ENCODE measurements at places on chromosomes 5 and 9.

DNA sequence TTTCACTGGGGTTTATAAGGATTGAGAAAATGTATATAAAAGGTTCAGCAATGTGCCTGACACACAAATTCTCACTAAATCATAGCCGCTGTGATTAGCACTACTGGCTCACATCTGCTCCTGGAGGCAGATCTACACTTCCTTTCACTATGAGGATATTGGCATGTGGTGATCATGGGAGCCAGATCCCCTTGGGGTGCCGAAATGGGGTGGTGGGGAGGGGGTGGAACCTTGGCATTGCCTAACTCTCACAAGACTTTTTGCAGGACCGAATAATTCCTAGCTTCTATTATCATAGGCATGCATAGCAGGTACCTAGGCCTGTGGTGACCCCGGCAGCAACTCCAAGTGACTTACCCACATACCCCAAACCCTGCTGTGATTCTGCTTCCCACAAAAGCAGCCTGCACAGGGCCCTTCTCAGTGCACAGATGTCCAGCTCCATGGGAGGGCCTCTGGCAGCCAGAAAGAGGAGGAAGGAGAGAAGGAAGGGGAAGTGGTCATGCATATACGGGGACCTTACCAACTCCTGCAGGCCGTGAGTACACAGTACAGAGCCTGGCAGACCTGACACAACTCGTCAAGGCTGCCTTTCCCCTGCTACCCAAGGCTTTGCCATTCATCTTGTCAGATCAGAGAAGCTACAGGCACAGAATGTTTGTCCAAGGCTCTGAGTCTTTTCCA is 61.3 kb upstream of the IQGAP2 start:
- DNase-seq = no peak

- DNase-seq = peak; percentile 66
Measured at GRCh38 chr9:84296146-84296843, 44.3 kb downstream of the SLC28A3 start.

- no peak for DNase-seq
Measured at GRCh38 chr9:106970219-106970975, 107.4 kb downstream of the ZNF462 start.

- no peak for DNase-seq
Measured at GRCh38 chr9:122785269-122785668, 3.5 kb upstream of the OR5C1 start.

DNA sequence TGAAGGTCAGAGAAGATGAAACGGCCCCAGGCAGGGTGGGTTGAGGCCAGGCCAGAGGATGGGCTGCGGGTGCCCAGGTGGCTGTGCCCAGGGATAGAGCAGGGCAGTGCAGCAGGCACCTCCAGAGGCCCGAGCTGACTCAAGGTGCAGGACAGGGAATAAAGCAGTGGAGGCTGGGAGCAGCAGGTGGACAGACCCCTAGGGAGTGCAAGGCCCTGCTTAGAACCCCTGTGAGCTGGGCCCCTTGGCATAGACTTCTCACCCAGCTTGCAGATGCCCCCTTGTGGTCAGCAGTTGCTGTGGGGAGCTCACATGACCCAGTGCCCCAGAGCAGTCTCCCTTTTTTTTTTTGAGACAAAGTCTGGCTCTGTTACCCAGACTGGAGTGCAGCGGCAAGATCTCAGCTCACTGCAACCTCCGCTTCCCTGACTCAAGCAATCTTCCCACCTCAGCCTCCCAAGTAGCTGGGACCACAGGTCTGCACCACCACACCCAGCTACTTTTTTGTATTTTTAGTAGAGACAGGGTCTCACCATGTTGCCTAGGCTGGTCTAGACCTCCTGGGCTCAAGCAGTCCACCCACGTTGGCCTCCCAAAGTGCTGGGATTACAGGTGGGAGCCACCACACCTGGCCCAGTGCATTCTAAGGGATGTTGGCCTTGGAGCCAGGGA is 118.8 kb downstream of the WNK2 start:
- DNase-seq = no peak

DNA sequence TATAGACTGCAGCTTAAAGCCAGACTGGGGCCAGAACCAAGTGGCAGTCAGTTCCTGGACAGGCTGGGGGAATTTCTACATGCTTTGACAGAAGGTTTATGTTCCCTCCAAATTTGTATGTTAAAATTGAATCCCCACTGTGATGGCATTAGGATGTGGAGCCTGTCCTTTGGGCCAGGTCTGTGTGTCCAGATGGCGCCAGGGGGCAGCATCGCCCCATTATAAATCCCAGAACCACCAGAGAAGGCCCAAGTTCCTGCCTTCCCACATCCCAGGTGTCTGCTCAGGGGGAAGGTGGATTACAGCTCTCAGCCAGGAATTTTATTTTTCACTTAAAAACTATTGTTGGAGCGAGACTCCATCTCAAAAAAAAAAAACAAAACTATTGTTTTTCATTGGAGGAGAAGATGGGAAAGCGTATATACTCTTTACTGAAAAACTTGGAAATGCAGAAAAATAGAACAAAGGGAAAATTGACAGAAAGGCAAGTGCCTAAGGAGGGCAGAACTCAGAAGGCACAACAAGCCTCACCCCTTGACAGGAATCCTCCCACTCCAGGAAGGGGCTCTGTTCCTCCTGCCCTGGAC is 5.0 kb downstream of the IL3 start:
- DNase-seq = peak; percentile 8

DNA sequence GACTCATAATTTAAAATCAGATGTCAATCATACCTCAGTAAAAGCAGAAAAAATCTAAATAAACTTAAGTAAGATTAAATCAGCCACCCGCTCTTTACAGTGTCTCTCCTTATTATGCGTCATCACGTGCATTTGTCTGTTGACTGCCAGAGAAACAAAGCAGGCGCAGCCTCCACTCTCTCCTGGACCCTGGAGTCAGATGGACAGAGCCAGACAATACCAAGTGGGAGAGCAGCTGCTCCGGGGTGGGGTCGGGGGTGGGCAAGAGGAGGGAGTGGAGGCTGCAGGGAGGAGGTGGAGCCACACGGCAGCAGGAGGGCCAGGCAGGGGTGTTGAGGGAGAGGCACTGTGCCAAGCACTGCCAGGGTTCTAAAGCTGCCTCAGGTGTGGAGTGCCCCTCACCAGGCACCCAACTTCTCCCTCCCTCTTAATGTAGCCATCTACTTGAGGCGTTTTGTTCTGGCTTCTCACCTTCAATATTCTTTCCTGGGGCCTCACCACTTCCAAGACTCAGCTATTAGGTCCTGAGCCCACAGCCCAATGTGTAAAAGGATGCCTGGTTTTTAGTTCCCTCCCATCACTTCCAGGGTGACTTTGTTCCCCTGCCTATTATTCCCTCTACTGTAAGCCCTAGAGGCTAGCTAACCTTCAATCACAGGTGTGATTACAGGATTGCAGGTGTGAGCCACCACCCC is 96.3 kb downstream of the GLDC start:
- DNase-seq = no peak

GRCh38 chr5:143117821-143118220 is 285.7 kb downstream of the NR3C1 start:
- DNase-seq = no peak

- no peak for DNase-seq
Measured at GRCh38 chr5:10501554-10502075, 59.9 kb downstream of the ROPN1L start.

GRCh38 chr5:104937598-104937997 is 1375.0 kb upstream of the NUDT12 start:
- no peak for DNase-seq

- DNase-seq = no peak
Measured at GRCh38 chr9:106104887-106105286, 410.5 kb downstream of the TMEM38B start.

GRCh38 chr9:1170918-1171317 is 120.8 kb downstream of the DMRT2 start:
- DNase-seq = no peak

GRCh38 chr5:170538696-170539586 is 35.1 kb downstream of the KCNIP1 start:
- DNase-seq = no peak

DNA sequence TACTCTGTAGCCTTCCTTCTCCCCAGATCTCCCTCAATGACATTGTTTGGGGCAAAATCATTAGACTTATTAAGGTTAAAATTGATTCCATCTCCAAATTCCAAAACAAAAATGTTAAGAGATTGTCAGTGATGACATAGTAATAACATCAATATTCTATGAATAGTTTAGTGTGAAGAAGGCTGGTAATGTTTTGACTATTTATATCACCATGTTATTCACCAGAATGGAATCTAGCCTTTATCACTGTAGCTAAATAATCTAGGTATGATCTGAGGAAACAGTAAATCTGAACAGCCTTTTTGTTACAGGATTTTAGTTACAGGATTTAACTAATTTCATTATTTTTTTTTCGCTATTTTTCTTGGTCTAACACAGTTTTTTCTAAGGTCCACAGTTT is 929 bp upstream of the PLPP6 start:
- DNase-seq = no peak

DNA sequence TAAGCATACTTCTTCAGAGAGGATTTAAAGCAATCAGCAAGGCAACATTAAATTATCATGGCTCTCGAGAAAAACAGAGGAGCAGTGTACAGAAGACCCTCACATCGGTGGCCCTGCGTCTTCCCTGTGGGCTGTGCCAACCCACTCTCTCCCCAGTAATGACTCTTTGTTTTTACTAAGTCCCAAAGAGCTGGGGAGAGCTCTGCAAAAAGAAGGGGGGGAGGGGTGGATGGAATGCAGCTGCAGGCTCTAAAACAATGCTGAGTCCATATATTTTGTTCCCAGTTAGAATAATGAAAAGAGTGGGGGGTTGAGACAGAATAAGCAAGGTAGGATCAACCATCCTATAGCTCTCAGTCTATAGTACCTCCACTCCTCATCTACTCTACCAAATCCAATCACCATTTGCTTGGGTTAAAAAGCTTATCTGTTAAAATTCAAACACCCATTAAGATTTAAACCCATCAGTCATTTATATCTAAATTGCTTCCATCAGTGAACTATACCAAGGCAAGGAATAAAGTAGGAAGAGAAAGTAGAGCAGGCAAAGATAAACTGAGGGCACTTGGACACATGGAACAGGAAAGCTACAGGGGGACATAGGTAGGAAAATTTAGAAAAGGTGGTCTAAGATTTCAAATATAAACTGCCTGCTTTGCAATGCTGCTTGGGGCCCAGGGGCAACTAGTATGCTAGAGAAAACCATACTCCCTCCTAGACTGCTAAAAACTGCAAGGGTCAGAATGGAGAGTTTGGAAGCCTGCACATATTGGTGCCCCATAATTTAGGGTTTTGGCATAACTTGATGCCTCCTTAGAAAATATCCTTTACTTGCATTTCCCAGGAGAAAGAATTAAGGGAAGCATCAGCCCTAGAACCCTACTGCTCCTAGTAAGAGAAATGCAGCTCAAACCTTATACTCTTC is 20.6 kb downstream of the ELL2 start:
- DNase-seq = no peak

DNA sequence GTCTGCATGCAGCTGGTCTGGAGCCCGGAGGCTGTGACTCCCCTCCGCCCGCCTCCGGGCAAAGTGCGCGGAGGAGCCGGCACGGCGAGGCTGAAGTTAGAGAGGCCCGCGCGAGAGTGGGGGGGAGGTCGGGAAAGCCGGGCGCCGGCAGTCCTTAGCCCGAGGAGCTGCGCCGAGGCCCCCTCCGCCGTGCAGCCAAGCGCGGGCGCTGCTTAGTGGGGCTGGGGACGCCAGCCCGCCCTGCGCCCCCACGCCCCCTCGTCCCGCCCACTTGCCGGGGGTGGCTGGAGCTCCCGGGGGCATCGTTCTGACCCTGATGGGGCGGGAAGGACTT is 403 bp downstream of the NINJ1 start:
- DNase-seq = no peak

DNA sequence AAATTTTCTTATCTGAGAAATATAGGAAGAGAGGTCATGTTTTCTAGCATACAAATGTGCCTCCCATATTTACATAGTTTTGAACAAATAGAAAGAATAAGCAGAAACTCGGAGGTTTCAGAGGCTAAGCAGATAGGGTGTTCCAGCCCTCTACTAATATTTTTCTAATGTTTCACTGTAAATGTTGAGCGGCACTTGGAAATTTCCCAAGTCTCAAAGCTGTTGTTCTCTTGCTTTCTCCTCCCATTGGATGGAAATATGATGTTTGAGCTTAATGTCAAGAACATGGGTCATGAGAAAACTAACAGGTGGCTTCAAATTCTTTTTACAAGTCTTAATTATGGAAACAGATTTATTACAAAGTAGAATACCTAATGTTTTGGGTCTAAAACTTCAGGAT is 5.1 kb downstream of the SPINK1 start:
- DNase-seq = no peak

DNA sequence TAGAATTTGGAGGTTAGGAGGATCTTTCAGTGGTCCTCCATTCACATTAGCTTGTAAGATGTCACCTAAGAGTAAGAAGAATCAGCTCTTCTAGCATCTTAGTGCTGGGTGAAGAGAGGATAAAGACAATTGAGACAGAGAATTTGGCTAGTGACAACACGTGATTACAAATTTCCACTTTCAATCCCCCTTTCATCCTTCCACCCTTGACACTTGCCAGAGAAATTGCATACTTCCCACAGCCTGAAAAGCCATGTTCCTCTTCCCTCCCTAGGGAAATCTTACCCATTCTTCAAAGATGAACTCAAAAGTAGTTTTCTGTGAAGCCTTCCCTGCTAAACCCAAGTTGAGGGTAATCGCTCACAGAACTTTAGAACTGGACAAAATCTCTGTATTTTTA is 282.6 kb upstream of the PTGER4 start:
- no peak for DNase-seq

GRCh38 chr9:128902351-128903078 is 18.3 kb upstream of the PHYHD1 start:
- no peak for DNase-seq

GRCh38 chr5:86500947-86501346 is 116.8 kb upstream of the COX7C start:
- no peak for DNase-seq

DNA sequence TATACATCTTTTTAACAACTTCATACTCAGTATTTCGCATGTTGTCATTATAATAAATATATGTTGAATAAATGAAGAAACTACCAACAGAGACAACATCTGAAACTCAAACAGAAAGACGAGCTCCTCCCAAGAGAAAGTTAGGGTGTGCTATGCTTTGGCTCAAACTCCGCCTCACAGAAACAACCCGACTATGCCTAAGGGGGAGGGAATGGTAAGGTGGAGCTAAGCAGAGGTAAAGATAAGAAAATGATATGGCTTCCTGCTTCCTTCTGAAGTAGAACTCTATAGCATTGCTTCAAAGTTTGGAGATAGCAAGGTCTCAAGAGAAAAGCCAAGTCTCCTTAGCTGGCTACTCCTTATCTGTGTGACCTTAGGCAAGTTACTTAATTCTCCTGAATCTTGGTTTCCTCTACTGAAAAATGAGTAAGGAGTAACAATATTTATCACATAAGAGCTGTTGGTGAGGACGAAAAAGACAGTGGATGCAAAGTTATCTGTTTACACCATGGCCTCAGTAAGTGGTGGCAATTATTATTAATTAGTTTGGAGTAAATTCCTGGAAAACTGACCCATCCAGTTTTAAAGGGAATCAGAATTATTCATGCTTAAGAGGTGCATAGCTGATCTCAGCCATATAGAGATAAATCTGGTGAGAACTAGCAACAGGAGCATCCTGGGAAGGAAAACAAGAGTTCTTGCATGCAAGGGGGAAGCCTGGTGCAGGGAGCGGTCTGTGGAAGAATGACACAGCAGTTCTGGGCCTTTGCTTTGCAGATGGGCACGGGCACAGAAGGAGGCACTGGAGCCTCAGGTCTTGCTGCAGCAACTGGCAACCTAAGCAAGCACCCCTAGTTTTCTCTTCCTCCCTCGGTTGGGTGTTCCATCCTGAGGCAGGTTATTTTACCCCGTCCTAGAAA is 73.3 kb downstream of the GLIS3 start:
- DNase-seq = no peak

- DNase-seq = no peak
Measured at GRCh38 chr5:154405078-154405792, 40.6 kb upstream of the SAP30L start.

- peak; percentile 37 for DNase-seq
Measured at GRCh38 chr5:33641744-33642505, 201.2 kb downstream of the TARS1 start.
